ENCODE measurements at places on chromosomes 3 and 15.

DNA sequence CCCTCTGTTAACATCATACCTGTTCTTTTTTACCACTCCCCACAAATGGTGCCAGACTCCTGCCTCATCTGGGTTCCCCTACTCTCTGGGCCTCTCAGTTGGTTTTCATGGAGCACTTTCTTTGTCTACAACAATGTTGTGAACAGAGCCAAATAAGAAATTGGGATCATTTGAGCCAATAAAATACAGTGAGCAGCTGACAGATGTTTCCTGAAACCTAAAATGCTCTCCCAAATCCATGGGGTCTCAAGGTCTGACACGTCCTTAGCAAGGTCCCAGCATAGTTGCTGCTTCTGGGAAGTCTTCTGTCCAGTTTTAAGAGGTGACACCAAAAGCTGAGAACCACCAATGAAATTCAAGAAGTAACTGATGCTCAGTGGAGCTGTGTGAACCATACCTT, 1.7 kb downstream of the NMNAT3 start:
- DNase-seq = no peak

- DNase-seq = no peak
Observed at GRCh38 chr3:76997733-76998132, 42.2 kb upstream of the ROBO2 start.

- no peak for DNase-seq
Observed at GRCh38 chr3:172103724-172104123, 64.3 kb downstream of the FNDC3B start.

DNA sequence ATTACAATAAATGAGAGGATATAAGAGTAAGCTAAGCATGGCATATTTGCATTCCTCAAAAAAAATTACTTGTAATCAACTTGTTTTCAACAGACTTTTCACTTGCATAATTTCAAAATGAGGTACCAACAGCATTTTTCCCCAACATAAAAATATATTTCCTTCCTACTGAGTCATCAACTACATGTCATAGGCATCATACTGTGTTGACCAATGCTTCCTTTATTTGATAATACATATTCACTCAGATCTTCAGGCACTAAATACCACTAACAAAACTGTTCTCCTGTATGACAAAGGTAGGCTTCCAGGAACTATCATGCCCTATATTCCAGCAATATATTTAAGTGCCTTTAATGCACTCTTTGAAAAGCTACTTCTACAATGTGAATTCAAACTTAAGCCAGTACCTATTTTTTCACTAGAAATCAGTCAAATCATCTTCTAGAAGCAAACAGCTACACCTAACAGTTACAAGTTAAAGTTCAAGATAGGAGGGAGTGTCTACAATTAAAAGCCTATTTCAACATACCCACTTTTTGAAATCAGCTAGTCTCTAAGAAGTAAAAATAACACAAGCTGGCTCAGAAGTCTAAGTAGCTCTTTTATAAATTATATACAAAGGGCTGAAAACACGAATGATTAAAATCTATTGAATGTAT, 11.3 kb downstream of the ADAM10 start:
- DNase-seq = no peak

DNA sequence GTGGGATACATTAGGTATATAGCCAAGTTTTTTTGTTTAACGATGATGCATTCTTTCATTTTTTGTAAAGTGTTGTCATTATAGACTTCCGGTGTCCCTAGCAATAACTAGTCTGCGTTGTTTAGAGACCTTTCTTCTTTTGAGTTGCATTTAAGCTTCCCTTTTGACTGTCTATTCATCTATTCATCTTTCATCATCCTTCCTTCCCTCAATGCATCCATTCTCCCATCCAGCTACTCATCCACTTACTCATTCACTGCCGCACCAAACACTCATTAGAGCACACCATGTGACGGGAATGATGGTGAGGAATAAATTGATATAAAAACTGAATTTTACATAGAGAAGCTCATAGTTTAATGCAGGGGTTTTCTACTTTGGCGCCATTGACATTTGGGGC, 32.9 kb downstream of the OR4F15 start:
- no peak for DNase-seq

- no peak for DNase-seq
Observed at GRCh38 chr15:83356501-83357399, 72.3 kb upstream of the BNC1 start.

DNA sequence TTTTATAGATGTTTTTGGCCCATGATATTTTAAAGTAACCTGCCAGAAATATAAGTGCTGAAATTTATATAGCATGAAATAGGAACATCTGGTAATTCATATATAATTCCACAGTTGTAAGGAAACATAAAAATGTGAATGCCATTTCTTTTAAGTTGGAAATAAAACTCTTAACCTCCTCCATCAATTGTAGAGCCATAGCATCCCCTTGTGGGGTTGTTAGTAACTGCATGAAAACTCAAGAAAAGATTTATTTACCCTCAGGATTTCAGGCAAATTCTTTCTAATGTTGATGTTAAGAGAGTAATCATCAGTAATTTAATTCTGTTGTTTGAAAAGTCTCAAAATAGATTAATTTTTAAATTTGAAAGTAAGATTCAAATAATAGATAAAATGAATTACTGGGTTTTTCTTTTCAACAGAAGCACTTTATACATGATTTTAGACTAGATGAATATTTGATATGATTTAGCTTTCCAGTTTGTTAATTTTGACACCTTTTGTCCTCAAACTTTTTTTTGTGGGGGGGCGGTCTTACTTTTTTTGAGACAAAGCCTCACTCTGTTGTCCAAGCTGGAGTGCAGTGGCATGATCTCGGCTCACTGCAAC, 74.7 kb downstream of the RASA2 start:
- peak; percentile 12 for DNase-seq

- DNase-seq = no peak
Observed at GRCh38 chr3:14145670-14146380, 21.0 kb downstream of the TMEM43 start.

DNA sequence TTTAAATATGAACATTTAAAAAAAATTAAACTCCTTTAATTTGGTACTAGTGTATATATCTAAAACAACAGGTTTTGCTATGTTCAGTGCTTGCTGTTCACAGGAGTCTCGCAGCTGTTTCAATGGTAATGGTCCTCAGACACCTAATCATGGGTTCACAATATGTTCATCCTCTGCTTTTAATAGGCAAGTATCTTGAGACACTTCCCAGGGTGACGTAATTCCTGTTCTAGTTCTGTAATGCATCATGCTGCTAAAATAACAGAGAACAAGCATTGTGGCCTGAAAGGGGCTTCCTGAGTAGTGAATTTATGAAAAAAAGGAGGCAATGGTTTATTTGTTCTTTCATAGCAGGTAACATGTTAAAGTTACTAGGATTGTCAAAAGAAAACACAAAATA, 625.2 kb upstream of the GBE1 start:
- DNase-seq = no peak

- no peak for DNase-seq
Observed at GRCh38 chr3:187041362-187042307, 97.7 kb downstream of the RPL39L start.

DNA sequence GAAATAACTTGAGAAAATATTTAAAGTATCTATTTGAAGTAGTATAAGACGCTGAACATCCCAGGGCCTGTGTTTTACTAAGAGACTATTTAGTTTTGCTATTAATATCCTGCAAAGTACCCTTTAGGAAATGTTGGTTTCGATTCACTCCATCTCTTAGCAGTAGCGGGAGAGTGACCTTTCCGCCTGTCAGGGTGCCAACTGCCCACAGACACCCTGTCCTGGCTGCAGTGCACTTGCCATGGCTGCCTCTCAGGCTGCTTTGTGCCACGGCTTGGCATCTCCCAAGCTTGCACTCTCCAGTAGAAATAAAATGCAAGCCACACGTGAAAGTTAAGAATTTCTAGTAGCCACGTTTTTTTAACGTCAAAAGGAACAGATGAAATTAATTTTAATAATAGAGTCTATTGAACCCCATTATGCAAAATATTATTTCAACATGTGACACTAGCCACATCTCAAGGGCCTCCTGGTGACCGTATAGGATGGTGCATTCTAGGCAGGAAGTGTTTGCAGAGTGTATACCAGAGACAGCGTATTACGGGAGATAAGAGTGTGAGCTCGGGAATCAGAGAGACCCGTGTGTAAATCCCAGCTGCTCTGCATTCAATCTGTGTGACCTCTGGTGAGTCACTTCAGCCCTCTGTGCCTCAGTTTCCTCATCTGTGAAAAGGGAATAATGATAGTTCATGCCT, 19.8 kb downstream of the ADAMTS9 start:
- no peak for DNase-seq

DNA sequence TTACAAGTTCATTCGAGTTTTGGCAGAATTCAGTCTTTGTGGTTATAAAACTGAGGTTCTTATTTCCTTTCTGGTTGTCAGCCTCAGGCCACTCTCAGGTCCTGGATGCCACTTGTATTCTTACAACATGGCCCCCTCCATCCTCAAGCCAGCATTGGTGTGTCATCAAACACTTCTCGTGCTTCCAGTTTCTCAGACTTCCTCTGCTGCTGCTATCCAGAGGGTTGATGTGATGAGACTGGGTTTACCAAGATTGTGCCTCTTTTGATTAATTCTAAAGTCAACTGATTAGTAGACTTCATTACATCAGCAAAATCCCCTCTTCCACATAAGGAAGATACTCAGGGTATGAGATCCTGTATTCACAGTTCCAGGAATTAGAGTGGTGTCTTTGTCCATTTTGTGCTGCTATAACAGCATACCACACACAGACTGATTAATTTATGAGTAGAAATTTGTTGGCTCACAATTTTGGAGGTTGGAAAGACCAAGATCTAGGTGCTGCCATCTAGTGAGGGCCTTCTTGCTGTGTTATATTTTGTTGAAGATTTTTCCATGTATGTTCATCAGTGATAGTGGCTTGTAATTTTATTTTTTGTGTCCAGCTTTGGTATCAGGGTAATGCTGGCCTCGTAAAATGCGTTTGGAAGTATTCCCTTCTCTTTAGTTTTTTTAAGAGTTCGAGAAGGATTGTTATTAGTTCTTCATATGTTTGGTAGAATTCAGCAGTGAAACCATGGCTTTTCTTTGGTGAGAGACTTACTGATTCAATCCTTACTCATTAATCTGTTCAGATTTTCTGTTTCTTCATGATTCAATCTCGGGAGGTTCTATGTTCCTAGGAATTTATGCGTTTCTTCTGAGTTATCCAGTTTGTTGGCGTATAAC, 11.1 kb downstream of the LRCH3 start:
- no peak for DNase-seq

- no peak for DNase-seq
Observed at GRCh38 chr3:46903341-46904302, 26.1 kb downstream of the PTH1R start.

DNA sequence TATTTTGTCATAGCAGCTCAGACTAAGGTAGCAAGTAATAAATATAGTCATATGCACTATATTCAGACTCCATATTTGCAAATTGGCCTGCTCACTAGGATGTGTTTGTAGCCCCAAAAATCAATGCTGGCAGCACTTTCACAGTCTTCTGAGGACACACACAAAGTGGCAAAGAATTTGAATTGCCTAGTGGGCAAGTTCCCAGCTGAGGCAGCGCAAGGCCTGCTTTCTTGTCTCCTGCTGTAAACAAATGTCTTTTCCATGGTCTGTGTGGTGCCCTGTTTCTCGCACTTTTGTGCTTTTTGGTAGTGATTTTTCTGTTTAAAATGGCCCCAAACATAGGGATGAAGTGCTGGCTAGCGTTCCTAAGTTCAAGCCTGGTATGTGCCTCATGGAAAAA, 416.0 kb downstream of the OCA2 start:
- DNase-seq = no peak

DNA sequence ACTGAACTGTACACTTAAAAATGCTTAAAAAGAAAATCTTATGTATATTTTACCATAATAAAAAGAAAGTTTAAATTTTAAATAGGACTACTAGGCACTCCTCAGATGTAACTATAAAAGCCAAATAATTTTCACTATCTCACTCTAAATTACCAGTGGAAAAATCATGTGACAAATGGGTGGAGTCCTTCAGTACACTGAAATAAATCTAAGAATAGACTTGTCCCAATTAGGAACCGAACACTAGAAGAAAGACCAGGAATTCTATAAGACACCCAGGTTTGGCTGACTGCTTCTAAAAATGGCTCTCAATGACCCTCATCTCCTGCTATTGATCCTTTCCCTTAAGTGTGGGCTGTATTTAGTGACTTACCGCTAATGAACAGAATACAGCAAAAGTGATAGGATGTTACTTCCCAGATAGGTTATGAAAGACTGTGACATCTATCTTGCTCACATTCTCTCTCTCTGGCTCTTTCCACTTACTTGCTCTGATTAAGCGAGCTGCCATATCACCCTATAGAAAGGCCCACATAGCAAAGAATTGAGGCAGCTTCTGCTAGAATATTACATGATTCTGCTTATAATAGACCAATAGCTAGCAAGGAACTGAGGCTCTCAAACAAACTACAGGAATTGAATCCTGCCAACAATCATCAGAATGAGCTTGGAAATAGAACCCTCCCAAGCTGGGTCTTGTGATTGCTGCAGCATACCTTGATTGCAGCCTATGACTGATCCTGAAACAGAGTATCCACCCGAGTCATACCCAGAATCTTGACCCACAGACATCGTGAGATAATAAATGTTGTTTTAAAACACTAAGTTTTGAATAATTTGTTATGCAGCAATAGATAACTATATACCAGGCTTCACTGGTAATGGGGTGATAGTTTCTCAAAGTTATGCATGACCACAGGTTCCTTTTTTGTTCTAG, 16.9 kb downstream of the TTBK2 start:
- DNase-seq = no peak

DNA sequence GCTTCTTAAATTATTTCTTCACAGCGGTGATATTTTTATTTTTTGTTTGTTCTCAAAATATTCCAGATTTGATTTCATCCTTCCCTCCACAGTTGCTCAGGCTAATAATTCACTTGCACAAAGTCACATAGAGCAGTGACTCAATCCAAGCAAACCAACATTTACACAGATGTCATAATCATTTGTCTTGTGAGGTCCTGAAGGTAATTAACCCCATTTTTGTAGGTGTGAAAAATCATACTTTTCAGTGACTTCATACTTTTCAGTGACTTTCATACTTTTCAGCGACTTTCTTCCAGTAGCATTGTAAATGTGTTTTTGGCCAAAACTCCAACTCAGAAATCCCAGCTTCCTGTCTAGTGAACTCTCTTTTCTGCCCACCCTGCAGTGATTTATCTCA, 32.1 kb downstream of the CD200 start:
- no peak for DNase-seq

DNA sequence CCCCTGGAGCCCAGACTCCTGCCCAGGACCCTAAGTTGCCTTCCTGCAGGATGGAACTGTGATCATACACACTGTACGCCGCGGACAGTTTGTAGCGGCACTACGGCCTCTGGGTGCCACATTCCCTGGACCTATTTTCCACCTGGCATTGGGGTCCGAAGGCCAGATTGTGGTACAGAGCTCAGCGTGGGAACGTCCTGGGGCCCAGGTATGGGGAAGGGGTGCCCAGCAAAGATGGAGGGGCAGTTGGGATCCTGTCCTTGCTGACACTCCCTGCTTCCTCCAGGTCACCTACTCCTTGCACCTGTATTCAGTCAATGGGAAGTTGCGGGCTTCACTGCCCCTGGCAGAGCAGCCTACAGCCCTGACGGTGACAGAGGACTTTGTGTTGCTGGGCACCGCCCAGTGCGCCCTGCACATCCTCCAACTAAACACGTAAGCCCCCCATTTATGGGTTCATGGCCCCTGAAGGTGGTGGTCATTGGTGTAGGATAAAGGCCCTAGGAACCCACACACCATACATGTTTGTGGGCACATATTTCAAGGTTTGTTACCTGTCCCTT, 28.8 kb downstream of the NBEAL2 start:
- DNase-seq = no peak

All from stimulated activated CD8-positive, alpha-beta memory T cell treated with anti-CD3 and anti-CD28 coated beads, Interleukin-15, amount 100 ng/mL, for 1 hour (primary cell).